Ovary (tissue), 10 donors: ENCODE measurements at places on chromosomes 4 and X. TPM values are rescaled to one million over a fixed set of nuclear protein-coding genes. Genes with fewer than 3 reads are reported as not detected.

DNA sequence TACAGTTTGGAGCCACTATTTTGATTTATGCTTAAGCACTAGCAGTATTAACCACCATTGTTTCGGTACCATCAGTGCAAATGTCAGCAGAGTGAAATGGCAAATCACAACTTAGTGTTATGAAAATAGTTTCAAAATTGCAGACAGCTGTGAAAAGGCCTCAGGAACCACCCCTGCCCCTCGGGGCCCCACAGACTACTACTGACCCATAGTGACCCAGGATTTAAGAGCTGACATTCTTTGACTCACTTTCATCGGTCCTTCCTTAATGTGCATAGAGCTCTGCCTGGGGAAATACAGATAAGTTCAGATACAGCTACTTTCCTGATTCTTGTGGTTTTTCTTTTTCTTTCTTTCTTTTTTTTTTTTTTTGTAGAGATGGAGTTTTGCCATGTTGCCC, 3.3 kb upstream of the BBS7 start:
- DNase-seq = no peak

DNA sequence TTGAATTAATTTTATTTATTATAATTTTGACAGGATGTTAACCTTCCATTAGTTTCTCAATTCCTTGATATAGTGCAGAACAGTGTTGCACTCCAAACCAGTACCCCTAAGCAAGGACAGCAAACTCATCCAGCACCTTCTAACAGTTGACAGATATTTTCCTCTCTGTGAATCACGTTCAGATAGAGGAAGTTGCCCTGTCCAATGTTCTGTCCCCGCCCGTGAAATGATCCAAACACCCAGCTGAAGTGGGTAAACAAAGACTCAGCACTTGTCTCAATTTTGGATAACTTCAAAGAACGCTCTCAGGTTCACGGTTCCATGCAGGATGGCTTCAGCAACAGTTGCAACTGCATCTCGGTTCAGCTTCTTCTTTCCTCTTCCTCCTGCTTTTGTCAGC, 1240.0 kb upstream of the ADGRL3 start:
- no peak for DNase-seq

- DNase-seq = no peak
These were observed 191.9 kb upstream of the CXCL13 start for GRCh38 chr4:77413766-77414165.

GRCh38 chrX:36950495-36951253, 57.5 kb upstream of the FAM47C start:
- no peak for DNase-seq

- DNase-seq = no peak
These were observed 431.8 kb downstream of the KCTD8 start for GRCh38 chr4:44016570-44017421.

The MTNR1A gene
- not detected for total RNA-seq

GRCh38 chr4:184961660-184962059, 56.6 kb upstream of the HELT start:
- DNase-seq = no peak

The P2RY4 gene
- total RNA-seq = not detected

DNA sequence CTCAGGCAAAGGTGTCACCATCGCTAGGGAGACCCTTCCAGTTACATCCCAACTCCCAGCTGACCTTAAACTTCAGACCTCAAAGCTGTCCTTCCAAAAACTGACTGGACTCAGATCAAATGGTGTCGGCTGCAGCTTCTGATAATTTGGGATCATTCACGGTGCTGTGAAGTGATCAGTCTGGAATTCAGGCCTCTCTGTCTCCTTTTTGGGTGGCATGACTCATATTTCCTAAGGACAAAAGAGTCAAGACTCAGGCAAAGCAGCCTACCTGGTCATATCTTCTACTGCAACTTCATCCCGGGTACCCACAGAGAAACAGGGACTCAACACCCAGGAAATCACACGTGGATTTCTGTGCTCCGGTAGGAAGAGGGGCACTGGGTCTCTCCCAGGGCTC, 87.6 kb downstream of the SORCS2 start:
- no peak for DNase-seq

DNA sequence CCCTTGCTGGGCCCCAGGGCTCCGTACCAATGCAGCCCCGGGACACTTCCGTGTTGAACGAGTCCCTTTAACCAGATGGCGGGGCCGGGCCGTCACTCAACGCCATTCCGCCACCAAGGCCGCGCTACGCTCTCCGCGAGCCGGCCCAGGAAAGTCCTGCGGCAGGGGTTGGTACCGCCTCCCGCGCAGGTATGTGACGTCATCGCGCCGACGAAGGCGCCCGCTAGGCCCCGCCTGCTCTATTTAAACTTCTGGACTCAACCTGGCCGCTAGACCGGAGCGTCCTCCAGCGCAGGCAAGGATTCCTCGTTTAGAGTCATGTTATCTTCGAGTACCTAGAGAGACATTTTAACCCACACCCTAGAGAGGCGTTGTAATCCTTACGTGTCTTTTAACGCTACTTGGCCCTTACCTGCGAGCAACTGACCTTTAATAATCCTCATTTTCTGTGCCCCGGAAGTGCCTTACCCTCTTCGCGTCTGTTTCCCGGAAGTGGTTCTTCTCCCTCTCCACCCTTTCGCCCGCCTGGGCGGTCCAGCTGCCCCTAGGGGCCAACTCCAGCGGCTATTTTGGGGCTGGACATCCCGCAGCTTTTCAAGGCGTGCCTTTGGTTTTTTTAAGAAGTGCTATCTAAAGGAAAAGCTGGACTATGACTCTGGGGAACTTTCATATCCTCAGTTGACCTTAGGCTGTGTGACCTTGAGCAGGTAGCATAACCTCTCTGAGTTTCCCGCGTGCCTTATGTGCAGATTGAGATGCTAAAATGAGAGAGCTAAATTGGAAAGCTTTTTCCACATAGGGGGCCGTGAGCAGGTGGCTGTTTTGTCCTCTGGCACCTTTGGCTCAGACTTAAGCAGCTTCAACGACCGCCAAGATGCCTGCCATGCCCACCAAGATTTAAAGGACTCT, at the start of gene PNPLA4:
TSS of gene PNPLA4 (minus strand) at position 155 of the 909 bp plus-strand sequence. CDS start 1,294 bp downstream, outside the sequence.
- peak; percentile 83 for DNase-seq

GRCh38 chr4:1204286-1204827, 32.0 kb upstream of the SPON2 start:
- DNase-seq = no peak

DNA sequence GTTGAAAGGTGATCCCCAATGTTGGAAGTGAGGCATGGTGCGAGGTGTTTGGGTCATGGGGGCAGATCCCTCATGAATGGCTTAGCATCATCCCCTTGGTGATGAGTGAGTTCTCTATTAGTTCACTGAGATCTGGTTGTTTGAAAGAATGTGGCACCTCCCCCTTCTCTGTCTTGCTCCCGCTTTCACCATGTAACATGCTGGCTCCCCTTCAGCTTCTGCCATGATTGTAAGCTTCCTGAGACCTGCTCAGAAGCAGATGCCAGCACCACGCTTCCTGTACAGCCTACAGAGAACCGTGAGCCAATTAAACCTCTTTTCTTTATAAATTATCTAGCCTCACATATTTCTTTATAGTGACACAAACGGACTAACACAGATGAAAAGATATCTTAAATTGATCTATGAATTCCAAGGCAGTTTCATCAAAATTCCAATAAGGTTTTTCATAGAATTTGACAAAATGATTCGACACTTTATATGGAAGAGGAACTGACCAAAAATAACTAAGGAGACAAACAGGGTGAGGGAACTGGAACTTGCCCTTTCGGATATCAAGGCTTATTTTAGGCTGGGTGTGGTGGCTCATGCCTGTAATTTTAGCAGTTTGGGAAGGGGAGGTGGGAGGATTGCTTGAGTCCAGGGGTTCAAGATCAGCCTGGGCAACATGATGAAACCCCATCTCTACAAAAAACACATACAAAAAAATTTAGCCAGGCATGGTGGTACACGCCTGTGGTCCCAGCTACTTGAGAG, 56.9 kb upstream of the OGT start:
- no peak for DNase-seq

DNA sequence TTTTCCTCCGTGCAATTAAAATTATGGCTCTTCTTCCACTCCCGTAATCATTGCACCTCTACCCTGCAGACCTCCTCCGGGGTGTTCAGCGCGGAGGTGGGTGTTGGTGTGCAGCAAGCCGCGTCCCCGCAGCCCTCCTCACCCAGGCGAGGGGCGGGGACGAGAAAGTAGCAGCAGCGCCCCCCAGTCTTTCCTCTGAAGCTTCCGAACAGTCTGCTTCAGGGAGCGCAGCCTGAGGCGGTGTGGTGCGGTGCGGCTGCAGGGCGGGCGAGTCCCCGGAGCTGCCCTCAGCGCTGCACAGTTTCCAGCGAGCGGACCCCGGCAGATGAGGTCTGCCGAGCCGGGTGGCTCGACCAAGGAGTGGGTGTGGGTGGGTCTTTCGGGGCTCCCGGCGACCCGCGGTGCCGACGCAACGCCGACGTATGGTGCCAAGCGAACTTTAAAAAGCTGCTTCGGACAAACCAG, at the start of gene FRAS1:
TSS of gene FRAS1 (plus strand) at position 189 of the 465 bp plus-strand sequence. CDS start 687 bp downstream, outside the sequence.
- peak; percentile 29 for DNase-seq

The MFSD8 gene
- 25.4 TPM for total RNA-seq

The P2RY8 gene
- total RNA-seq = 0.48 TPM

- no peak for DNase-seq
These were observed 110.3 kb downstream of the UCHL1 start for GRCh38 chr4:41366911-41367517.

The FGFR3 gene
- total RNA-seq = 0.57 TPM

DNA sequence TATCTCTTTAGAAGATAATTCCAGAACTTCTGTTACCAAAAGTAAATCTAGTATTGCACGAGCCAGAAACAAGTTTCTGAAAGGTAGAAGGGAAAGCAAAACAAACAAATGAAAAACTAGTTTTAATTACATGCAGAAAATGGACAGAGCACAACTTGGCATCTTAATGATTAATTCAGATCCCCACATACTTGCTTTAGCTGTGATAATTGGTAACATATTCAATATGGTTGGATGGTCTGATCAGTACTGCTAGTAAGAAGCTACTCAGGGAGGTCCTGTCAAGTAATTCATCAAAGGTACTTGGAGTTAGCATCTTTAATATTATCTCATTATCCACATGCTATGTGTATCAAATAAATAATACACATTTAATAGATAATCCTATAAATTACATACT, 204.3 kb downstream of the TRAM1L1 start:
- no peak for DNase-seq

The PHOX2B gene
- total RNA-seq = not detected

The NPNT gene
- 4.3 TPM for total RNA-seq

The TEX11 gene
- not detected for total RNA-seq

GRCh38 chr4:142698552-142698951, 147.5 kb downstream of the INPP4B start:
- DNase-seq = no peak

The CT55 gene
- not detected for total RNA-seq

DNA sequence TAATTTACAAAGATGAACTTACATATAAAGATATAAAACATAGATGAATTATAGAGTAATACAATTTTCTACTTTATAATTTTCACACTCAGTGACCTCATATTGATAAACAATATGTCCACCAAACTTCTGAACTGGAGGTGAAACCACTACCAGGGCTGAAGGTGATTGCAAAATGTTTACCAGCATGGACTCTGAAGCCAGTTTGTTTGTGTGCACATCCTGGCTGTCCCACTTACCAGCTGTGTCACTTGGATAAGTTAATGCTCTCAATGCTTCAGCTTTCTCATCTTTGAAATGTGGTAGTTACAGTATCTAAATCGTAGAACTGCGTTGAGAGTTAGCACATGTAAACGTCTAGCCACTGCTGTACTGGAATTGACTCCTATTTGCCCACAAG, 392.6 kb downstream of the HNRNPD start:
- no peak for DNase-seq

GRCh38 chr4:55018978-55019377, 106.4 kb downstream of the KDR start:
- no peak for DNase-seq
